NCI-H460 (cell line): ENCODE measurements at places on chromosomes 4 and X.

- DNase-seq = no peak
These were observed 58.9 kb upstream of the NFKB1 start for GRCh38 chr4:102441978-102442911.

- DNase-seq = no peak
These were observed 88.6 kb downstream of the HPRT1 start for GRCh38 chrX:134548257-134549201.

GRCh38 chr4:155569960-155570515, 96.6 kb upstream of the GUCY1A1 start:
- DNase-seq = no peak

DNA sequence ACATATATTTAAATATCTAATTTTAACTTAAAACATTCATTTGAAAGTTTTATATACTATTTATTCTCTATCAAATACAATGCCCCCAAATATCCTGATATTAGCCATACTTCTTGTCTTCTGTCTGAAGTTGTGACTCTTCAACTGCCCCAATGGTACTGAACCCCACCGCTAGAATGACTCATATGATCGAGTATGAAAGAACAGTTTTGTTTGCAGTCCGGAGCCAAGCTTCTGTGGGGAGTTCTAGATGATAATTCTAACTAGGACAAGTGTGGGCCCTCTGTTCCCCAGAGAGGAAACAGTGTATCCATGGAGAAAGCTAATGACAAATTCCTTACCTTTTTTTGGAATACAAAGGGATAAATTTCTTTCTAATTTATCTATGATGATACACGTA, 24.7 kb upstream of the CT47A1 start:
- DNase-seq = no peak

DNA sequence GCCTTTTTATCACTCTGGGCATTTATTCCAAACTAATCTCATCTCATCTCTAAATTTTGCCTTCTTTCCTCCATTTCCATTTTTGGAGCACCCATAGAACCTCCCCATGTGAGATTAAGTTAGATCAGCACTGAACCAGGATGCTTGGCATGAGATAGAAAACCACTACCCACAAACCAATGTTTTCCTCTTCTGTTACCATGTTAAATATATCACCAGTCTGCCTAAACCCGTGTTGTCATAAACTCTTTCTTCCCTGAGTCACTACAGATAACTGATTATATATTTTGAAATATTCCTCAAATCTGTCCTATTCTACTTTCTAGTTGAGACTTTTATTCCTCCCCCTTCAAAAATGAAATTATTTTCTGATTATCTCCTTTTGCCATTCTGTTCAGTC, 37.6 kb downstream of the GABRB1 start:
- no peak for DNase-seq

DNA sequence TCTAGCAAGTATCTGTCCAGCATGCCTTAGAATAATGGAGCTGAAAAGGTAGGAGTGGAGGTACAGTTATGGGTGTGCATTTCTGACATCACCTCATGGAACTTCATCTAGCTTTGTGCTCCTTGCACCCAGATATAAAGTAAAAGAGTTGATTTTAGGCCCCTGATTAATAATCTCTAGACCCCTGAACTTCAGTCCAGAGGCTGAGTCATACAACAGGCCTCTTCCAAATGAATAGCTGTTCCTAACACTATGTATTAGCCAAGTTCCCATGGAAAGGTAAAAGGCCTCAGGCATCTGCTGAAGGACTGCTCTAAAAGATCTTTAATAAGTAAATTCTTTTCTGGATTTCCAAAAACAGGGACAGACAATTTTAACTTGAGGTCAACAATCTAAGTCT, 16.2 kb downstream of the TBC1D9 start:
- no peak for DNase-seq
